ENCODE measurements at places on chromosomes 16 and 17.

DNA sequence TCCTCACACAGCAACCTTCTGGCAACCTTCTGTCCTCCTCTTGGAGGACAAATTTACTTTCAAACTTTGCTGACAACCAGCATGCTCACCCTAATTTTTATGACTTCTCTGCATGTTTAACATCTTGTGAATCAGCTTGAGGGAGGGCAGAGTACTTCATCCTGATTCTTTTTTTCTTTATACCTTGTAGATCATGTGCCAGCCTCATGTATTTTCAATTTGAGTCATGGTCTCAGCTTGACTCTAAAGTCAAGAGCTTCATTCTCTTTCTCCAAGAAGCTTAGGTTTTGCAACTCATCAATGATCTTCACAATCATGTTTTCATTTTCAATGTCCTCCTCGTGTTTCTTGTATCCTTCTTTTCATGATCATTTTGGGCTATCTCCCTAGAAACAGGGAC lies 3.6 kb upstream of the KRTAP9-7 start:
- no peak for DNase-seq
- no peaks in the 10 kb centered on the region for H3K36me3 ChIP-seq
- H3K27me3 ChIP-seq = peaks cover 3% of the 10 kb centered on the region
- H3K27ac ChIP-seq = no peak overlapping the region
- H3K4me3 ChIP-seq = no peak overlapping the region
- no peaks in the 10 kb centered on the region for H3K4me1 ChIP-seq

DNA sequence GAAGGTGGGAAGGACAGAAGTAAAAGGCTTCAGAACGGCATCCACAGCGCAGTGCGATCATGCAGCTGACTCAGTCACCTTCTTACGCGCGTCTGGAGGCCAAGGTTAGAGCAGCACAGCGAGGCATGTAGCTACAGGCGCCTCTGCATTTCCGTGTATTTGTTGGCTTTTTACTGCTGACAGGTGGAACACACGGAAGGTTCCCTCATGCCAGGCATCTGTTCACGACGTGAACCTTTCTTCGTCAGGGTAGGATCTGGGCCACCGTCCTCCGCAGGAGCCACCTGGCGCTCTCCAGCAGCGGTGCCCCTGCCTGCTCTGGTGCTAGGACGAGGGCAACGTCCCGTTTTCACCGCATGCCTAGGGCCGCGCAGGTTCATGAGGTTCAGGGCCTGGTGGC lies 15.3 kb downstream of the TMEM204 start:
- H3K27ac ChIP-seq = no peak overlapping the region
- no peak for DNase-seq
- peaks cover 12% of the 10 kb centered on the region for H3K4me1 ChIP-seq

GRCh38 chr17:20122254-20122879 lies 113.2 kb downstream of the SPECC1 start:
- no peaks in the 10 kb centered on the region for H3K36me3 ChIP-seq
- no peak overlapping the region for H3K4me3 ChIP-seq
- no peak for DNase-seq
- H3K27ac ChIP-seq = no peak overlapping the region
- H3K4me1 ChIP-seq = peaks cover 4% of the 10 kb centered on the region

GRCh38 chr16:57186872-57187854 lies 1.0 kb downstream of the RSPRY1 start:
- no peaks in the 10 kb centered on the region for H3K27me3 ChIP-seq
- peak overlapping the region; percentile 96 for H3K4me3 ChIP-seq
- peaks cover 18% of the 10 kb centered on the region for H3K36me3 ChIP-seq
- peak overlapping the region; percentile 98 for H3K27ac ChIP-seq

GRCh38 chr17:79832218-79833109 lies 6.8 kb downstream of the CBX4 start:
- no peak overlapping the region for H3K4me3 ChIP-seq
- no peak for DNase-seq
- H3K27ac ChIP-seq = no peak overlapping the region
- H3K4me1 ChIP-seq = peaks cover 14% of the 10 kb centered on the region
- H3K27me3 ChIP-seq = peaks cover 5% of the 10 kb centered on the region

DNA sequence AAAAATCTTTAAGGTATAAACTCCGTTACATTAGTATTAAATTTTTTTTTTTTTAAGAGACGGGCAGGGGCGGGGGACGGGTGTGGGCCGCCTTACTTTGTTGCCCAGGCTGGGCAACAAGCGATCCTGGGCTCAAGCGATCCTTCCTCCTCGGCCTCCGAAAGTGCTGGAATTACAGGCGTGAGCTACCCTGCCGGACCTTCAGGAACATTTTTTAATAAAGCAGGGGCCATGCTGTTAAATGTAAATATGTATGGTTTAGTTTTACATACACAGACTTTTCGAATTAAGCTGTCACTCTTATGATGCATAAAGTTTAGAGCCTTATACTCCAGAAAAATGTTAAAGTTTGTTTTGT lies 2.4 kb downstream of the PPM1D start:
- H3K27me3 ChIP-seq = no peaks in the 10 kb centered on the region
- no peak for DNase-seq
- H3K36me3 ChIP-seq = peaks cover 4% of the 10 kb centered on the region
- H3K27ac ChIP-seq = no peak overlapping the region

- no peak overlapping the region for H3K27ac ChIP-seq
- DNase-seq = no peak
- H3K4me1 ChIP-seq = no peaks in the 10 kb centered on the region
- H3K27me3 ChIP-seq = no peaks in the 10 kb centered on the region
- no peak overlapping the region for H3K4me3 ChIP-seq
Observed at GRCh38 chr17:82013341-82013740, 9.3 kb downstream of the CENPX start.

- peaks cover 8% of the 10 kb centered on the region for H3K4me1 ChIP-seq
- peaks cover 2% of the 10 kb centered on the region for H3K27me3 ChIP-seq
- no peak for DNase-seq
- H3K36me3 ChIP-seq = no peaks in the 10 kb centered on the region
- H3K27ac ChIP-seq = no peak overlapping the region
Observed at GRCh38 chr17:50188531-50188920, 12.9 kb downstream of the COL1A1 start.

- no peak overlapping the region for H3K4me3 ChIP-seq
Observed at GRCh38 chr16:80202831-80203413, 337.9 kb upstream of the DYNLRB2 start.

DNA sequence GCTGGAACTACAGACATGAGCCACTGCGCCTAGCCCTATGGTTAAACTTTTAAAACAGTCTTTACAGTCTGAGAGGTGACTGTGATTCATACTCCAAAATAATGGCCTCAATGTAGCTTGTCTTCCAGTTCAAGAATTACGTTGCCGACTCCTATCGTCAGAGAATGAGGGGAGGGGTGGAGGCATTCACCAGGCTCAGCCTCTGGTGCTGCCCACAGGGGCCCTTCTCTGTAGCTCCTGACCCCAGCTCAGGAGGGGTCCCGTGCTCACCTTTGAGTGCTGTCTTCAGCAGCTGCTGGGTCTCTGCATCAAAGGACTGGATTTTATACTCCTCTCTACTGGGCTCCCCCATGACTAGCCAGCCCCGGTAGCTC lies 1.2 kb downstream of the MIF4GD start:
- peak overlapping the region; percentile 88 for H3K4me3 ChIP-seq
- no peak for DNase-seq
- H3K4me1 ChIP-seq = peaks cover 36% of the 10 kb centered on the region
- peak overlapping the region; percentile 84 for H3K27ac ChIP-seq
- no peaks in the 10 kb centered on the region for H3K27me3 ChIP-seq

DNA sequence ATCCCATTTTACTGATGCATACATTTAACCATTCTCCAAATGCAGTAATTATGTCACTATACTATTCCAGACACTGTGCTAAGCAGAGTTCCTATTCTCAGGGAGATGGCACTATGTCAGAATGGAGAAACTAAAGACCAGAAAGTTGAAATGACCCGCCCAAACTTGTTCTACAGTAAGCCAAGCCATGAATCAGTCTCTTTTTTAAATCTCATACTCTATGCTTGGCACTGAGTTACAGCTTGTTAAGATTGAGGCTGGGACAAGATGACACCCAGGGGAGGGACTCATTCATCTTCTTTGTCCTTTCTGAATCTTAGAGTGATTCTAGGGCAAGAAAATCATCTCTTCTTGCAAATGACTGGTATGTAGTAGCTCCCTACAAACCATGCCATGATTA lies 247.0 kb upstream of the CCL2 start:
- no peak for DNase-seq
- H3K27me3 ChIP-seq = peaks cover 3% of the 10 kb centered on the region
- no peaks in the 10 kb centered on the region for H3K36me3 ChIP-seq
- no peaks in the 10 kb centered on the region for H3K4me1 ChIP-seq
- H3K4me3 ChIP-seq = no peak overlapping the region

All from activated T-helper 1 cell treated with anti-CD3 and anti-CD28 coated beads, Interleukin-12 subunit alpha, Interleukin-12 subunit beta, Interleukin-2, Interleukin-4 antibody, amounts not matched to agents 30 ng/mL and 10 ng/mL and 1 ng/mL, durations not matched to agents 14 hours and 24 hours and 36 hours (primary cell).